ENCODE measurements at places on chromosomes 11 and 22. TPM values are rescaled to one million over a fixed set of nuclear protein-coding genes. Genes with fewer than 3 reads are reported as not detected.

DNA sequence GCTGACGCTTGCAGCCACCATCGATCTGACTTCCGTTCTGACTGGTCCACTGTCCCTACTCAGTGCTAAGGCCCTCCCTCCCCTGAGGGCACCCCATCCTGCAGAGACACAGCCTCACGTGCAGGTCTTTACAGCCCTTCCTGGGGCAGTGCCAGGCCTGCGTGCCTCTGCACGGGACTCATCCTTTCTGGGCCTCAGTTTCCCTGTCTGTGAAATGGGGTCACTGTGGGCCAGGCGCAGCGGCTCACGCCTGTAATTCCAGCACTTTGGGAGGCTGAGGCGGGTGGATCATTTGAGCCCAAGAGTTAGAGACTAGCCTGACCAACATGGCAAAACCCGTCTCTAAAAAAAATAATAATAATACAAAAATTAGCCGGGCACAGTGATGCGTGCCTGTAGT, 17.8 kb upstream of the PARVG start:
- DNase-seq = no peak

- DNase-seq = no peak
Observed at GRCh38 chr22:17250380-17251082, 31.3 kb upstream of the ADA2 start.

- no peak for DNase-seq
Observed at GRCh38 chr11:95134491-95134890, 44.8 kb downstream of the ENDOD1 start.

DNA sequence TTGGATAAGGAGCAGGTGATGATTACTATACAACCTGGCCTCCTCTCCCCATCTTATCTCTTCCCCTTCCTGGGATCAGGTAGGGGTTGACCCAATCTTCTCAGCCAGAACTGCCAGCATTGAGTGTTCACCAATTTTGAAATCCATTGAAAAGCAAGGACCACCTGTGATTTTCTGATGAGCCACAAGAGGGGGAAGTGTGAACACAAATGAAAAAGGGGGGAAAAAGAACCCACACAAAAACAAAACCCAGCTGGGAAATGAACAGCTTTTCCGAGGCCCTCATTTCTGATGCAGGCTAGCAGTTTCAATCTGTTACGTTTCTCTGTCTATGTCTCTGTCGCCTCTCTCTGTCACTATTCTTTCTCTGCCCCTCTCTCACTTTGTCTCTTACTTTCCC, 161.9 kb downstream of the INSC start:
- DNase-seq = no peak

- no peak for DNase-seq
Observed at GRCh38 chr11:113448316-113448677, 26.9 kb downstream of the DRD2 start.

DNA sequence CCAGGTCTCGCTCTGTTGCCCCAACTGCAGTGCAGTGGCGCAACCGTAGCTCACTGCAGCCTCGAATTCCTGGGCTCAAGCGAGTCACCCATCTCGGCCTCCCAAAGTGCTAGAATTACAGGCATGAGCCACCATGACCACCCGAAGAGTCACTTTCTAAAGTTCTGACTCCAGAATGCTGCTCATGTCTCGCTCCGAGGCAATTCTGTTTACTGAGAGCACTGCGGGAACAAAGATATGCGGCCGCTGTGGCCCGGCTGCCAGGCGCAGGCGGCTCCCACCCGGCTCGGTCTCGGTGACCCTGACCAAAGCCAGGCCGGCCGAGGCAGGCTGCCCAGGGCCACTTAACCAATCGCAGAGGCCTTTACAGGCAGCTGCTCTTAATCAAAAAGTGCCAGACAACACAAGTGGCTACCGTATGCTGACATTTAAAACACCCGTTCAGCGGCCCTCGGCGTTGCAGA, 78.7 kb downstream of the PHF21B start:
- peak; percentile 57 for DNase-seq

DNA sequence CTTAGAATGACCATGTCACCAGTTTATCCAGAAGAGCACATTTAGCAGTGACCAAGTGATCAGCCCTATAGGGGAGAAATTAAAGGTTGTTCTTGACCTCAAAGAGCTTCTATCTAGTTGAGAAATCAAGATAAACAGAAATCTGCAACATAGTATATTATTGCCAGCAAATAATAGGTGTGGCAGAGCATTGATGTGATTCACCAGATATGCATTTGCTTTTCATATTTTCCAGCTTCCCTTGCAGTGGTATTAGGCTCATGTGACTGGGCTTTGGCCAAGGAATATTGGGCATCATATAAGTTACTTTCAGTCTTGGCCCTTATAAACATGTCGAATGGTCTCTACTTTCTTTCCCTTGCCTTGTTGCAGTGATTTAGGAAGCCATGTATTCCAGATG, 34.5 kb downstream of the COMMD9 start:
- no peak for DNase-seq

GRCh38 chr11:72274435-72274834, 30.5 kb upstream of the PHOX2A start:
- no peak for DNase-seq

- no peak for DNase-seq
Observed at GRCh38 chr11:66904055-66904454, 47.2 kb downstream of the LRFN4 start.

GRCh38 chr22:24386937-24387471, 40.4 kb upstream of the ADORA2A start:
- DNase-seq = no peak

- DNase-seq = peak; percentile 70
Observed at GRCh38 chr22:19986410-19987341, 29.9 kb downstream of the ARVCF start.

- DNase-seq = no peak
Observed at GRCh38 chr11:35584321-35584720, 33.9 kb upstream of the FJX1 start.

GRCh38 chr11:24145411-24145810, 351.4 kb upstream of the LUZP2 start:
- DNase-seq = no peak

GRCh38 chr11:23991165-23991539, 505.7 kb upstream of the LUZP2 start:
- no peak for DNase-seq

- no peak for DNase-seq
Observed at GRCh38 chr11:119983240-119983732, 154.6 kb downstream of the TRIM29 start.

The SLC7A4 gene
- 0.43 TPM for total RNA-seq

The GLB1L2 gene
- 28.2 TPM for total RNA-seq

The MOGAT2 gene
- total RNA-seq = not detected

The L3MBTL2 gene
- total RNA-seq = 2.1 TPM

The INSC gene
- not detected for total RNA-seq

The LZTR1 gene
- 45.9 TPM for total RNA-seq
